Femur (tissue), 1 donor: ENCODE measurements at places on chromosomes 5 and 9.

GRCh38 chr5:10102706-10103497 is 146.8 kb downstream of the ATPSCKMT start:
- DNase-seq = no peak

- no peak for DNase-seq
Observed at GRCh38 chr5:29547236-29547865, 1646.1 kb upstream of the CDH6 start.

DNA sequence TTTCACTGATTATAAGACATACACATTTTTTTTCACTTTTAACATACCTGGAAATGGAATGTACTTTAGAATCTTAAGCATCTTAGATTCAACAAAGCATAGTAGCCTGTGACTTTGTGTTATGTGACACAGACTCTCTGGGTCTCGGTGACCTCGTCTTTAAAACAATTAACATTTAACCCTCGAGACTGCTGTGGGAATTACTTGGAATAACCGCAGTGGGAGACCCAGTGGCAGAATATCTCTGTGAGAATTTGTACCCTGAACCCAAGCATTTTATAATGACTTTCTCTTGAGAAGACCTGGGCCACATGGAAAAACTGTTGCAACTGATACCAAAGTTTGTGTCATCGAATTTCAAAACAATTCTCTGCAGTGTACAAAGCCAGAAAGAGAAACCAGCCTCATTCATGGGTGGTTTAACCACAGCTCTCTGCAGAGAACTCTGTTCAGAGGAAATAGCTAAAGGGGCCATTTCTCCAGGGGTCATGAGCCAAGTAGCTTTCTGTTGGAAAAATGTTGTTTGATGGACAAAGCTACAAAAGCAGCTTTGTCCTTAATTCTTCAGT is 10.0 kb upstream of the RETREG1 start:
- DNase-seq = no peak

DNA sequence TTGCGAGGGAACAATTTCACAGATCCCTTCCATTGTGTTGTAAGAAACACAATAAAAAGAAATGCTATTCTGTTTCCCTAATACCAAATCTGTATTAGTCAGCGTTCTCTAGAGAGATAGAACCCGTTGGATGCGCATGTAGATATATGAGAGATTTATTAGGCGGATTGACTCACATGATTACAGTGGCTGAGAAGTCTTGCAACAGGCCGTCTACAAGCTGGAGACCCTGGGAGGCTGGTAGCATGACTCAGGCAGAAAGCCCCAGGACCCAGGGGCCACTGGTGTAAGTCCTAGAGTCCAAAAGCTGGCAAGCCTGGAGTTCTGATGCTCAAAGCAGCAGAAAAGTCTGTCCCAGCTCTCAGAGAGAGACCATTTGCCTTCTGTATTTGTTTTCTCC is 18.4 kb upstream of the IL17B start:
- DNase-seq = no peak
